ENCODE measurements at places on chromosomes 7 and 10.

DNA sequence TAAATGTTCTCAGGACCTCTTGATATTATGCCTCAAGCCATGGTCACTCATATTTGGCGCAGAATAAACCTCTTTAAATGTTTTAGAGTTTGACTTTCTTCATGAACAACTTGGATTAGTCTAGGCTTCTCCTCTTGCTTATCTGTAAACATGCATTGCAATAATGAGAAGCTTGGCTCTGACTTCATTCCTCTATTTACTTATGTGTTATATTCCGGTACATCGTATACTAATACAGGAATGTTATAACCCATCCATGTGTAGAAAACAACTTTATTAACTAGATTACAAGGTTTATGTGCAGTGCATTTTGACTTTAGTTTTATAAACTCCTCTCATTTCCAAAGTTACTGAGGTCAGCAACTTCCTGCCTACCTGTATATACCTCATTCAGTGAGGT lies 944.3 kb upstream of the GHITM start:
- no peak for DNase-seq

DNA sequence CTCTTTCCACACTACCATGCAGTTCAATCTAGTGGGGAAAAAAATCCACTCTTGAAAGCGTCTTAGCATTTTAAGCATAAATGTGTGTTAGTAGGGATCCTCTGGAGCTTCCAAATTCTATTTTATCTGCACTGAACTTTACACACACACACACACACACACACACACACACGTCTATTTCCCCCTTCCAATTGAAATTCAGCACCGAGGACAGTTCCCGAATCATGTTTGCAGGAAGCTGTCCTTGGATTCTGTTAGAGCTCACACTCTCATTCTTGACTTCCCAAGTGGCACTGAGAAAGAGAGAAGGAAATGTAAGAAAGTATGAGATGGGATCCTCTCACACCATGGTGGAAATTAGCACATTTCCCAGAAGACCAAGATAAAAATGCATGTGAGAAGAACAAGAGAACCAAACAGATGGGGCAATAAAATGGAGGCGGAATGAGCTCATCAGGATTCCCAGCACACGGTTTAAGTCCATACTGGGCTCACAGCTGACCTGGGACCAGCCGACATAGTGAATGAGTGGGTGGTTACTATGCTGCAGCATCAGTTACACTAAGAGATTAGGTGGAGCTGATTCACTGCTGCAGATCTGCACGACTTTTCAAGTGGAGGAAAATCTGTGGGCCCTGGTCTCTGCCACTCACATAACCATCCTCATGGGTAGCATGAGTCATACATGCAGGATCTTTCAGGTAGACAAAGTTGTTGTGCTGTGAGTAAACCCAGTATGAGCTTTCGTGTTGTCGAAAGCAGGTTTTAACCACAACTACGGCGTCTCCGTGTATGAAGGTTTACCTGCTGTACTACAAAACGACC lies 3.3 kb upstream of the NPTX2 start:
- peak; percentile 28 for DNase-seq

- DNase-seq: no peak
Observed at GRCh38 chr10:64648915-64649314, 1127.7 kb downstream of the REEP3 start.

DNA sequence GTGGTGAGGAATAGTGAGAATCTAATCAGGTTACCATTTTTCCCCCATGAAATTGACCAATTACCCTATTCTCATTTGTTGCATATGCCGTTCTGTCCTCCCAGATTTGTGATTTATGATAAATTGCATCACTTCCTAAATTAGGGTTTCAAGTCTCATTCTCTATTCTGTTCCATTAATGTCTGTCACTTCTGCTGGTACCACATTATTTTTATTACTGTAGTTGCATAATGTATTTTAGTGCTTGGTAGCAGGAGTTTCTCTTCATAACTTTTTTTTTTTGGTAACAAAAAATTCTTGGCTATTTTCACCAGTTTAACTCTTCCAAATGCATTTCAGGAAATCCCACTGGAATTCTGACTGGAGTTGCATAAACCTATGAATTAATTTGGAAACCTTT lies 44.0 kb upstream of the FAM133B start:
- no peak for DNase-seq

DNA sequence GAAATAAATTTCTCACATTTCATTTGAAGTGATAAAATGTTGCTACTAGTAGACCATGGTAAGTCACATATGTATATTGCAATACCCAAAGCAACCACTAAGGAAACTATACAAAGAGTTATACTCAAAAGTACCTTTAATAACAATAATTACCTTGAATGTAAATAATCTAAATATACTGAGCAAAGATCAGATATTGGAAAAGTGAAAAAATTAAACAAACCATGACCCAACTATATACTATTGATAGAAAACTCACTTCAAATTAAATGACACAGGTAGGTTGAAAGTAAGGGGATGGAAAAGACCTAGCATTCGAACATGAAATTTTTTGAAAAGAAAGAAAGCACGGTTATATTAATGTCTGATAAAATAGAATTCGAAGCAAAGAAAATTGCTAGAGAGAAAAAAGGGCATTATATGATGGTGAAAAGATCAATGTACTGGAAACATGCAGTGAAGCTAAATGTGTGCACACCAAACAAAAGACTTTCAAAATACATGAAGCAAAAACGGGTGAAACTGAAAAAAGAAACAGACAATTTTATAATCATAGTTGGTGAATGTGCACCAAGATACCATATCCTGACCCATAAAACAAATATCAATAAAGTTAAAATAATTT lies 29.1 kb downstream of the TFPI2 start:
- DNase-seq: no peak

- DNase-seq: no peak
Observed at GRCh38 chr7:157292258-157292657, 44.5 kb upstream of the DNAJB6 start.

DNA sequence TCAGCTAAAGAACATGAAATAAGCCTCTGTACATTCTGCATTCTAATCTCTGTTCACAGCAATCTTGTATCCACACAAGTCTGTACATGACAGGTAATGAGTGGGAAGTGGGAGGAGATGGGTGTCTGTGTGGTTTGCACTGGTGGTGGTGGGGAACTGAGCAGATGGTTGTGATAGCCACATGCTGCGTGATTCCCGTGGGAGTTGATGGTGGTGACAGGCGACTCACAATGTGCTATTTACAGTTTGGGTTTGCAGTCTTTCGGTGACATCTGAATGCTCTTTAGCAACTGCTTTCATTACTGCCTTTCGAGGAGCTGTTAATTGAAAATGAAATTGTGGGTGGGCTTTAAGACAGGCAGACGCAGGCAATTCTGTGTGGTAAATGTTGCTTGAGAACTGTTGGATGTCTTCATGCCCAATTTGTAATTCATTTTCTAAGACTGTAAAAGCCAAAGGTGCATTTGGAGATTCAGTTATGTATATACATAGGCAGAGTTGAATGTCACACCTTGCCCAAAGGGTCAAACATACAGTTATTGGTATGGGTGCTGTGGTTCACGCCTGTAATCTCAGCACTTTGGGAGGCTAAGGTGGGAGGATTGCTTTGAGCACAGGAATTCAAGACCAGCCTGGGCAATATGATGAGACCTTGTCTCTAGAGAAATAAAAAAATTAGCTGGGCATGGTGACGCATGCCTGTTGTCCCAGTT lies 308.2 kb downstream of the AUTS2 start:
- no peak for DNase-seq

GRCh38 chr7:106022193-106022821 lies 59.2 kb downstream of the CDHR3 start:
- no peak for DNase-seq

GRCh38 chr10:110269374-110270318 lies 35.1 kb downstream of the SMNDC1 start:
- DNase-seq: no peak

GRCh38 chr7:24820730-24821044 lies 63.4 kb upstream of the GSDME start:
- no peak for DNase-seq

DNA sequence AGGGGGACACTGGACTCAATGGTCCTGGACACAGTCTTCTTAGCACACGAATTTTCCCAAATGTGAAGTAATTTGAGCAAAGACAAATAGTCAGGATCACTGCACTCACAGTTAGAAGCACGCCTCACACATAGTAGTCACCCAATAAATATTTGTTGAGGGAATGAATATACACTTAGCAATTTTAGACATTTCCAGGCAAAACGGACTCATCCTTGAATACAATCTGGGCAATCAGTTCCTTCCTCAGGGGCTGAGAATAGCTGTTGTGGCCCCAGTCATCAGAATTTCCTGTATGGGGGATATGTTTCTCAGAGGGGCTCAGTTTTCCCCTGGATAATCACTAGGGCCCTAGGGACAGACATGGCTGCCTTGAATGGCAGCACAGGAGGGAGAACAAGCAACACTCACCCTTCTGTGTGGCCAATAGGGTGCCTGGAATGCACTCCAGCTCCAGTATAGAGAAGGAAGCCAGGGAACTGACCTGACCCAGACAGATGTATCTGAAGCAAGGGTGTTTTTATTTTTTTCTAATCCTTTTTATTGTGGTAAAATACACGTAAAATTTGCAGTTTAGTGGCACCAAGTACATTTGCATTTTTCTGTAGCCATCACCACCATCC lies 282.7 kb upstream of the ZNF32 start:
- DNase-seq: peak; percentile 79

All from AG08395 (cell line).